Caudate nucleus (tissue), 63 donors: ENCODE measurements at places on chromosomes 16 and 17.
A peak's percentile ranks its signal among the peaks of the same experiment; 100 is the strongest.

GRCh38 chr17:18246880-18247612 is 11.5 kb downstream of the FLII start:
- DNase-seq: no peak

- DNase-seq: peak; percentile 12
Measured at GRCh38 chr16:26644912-26645543, 421.7 kb upstream of the C16orf82 start.

- no peak for DNase-seq
Measured at GRCh38 chr17:64628641-64629040, 33.5 kb downstream of the SMURF2 start.

DNA sequence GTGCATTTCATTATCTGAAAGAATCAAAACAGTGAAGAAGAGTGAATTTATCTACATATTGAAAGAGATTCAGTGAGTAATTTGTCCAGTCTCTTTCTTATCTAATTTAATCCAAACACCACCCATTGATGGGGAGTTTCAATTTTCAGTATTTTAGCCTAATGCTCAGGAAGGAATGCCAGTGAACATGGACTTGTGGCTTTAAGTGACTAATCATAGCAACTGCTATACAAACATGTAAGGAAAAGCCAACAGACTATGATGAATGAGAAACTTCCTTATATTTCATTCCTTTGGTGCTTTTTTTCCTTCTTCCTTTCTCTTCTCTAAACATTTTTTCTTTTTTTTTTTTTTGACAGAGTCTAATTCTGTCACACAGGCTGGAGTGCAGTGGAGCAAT is 885.8 kb downstream of the KCNJ2 start:
- no peak for DNase-seq

- no peak for DNase-seq
Measured at GRCh38 chr16:87713451-87714229, 52.1 kb downstream of the KLHDC4 start.

GRCh38 chr16:21116148-21116693 is 34.4 kb downstream of the DNAH3 start:
- DNase-seq: no peak

DNA sequence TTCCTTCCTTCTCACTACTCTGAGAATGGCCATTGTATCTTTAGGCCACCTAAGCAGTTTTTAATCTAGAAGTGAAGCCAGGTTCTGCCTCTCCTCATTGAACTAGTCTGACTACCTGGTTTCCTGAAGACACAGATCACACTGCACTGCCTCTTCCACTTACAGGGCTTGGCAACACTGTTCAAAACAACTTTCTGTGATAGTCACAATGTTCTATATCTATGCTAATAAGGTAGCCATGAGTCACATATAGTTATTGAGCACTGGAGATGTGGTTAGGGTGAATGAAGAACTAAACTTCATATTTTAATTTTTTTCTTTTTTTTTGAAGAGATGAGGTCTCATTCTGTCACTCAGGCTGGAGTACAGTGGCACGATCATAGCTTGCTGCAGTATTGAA is 26.9 kb downstream of the RND2 start:
- DNase-seq: no peak

DNA sequence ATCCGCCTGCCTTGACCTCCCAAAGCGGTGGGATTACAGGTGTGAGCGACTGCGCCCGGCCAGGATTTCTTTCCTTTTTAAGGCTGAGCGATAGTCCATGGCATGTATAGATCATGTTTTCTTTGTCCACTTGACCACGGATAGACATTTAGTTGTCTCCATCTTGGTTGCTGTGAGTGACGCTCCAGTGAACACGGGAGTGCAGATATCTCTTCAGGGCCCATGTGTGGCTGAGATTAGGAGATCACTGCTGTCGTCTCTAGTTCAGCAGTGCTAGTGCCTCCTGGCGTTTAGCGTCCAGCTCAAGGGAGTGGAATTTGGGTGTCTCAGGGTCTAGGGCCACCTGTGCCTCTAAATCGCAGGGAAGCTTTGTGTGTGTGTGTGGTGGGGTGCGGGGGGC is 41.5 kb downstream of the ABCC1 start:
- DNase-seq: no peak

DNA sequence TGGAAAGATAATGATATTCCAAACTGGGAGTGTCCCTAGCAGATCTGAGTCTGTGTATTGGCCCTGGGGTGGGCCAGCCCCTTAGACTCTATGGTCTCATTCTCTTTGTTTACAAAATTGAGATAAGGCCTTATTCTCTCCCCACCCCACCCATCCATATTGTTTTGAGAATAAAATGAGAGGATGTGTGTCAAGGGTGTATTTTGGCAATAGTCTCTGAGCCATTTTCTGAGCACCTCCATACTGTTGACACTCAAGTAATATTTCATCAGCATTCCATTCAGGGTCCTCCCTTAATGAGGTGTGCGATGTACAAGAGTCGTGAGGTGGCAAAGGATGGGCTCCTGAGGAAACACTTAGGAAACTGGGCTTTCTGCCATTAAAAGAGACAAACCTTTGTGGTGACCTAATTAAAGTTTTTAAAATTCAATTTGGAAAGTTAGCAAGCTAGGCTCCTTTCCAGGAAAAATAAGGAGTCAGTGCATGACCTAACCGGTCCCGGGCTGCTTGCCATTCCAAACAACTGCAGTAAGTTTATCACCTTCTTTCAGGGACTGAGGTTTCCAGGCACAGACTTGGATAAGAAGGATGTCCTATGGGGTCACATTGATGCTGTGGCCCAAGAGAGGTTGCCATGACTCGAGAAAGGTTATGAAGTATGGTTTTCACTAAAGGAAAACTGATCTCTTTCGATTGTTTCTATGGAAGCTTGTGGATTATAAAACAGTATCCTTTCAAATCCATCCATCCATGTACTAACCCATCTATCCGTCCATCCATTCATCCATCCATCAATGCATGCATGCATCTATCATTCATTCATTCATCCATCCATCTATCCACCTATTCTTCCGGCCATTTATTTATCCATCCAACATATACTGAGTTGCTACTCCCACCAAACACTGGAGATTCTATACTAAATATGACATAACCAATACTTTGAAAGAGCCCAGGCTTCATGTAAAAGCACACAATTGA is 443.3 kb downstream of the UTP18 start:
- DNase-seq: no peak

DNA sequence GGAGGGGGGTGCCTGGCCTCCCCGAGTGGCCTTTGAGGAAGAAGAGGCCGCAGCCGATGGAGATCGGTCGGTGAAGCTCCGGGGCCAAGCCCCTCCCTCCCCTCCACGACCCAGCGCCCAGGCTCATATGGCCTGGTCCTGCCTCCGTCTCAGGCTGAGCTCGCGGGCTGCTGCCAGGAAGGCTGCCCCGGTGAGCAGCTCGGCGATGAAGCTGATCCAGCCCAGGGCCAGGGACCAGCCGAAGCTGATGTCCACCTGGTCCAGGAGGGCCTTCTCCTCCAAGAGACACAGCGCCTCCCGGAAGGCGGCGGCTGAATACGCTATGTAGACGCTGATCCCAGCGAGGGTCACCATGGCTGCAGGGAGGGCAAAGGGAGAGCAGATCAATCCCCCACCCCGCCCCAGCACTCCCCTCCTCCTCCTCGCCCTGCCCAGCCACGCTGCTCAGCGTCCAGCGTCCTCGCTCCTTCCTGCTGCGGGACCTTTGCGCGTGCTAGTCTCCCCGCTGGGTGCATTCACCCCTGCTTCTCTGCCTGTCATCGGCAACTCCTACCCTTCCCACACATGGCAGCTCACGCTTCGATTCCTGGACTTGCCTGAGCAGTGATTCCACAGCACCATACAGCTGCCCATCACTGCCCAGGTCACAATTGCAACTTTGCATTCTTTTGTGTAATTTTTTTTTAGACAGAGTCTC is 20.5 kb downstream of the TMEM114 start:
- no peak for DNase-seq

DNA sequence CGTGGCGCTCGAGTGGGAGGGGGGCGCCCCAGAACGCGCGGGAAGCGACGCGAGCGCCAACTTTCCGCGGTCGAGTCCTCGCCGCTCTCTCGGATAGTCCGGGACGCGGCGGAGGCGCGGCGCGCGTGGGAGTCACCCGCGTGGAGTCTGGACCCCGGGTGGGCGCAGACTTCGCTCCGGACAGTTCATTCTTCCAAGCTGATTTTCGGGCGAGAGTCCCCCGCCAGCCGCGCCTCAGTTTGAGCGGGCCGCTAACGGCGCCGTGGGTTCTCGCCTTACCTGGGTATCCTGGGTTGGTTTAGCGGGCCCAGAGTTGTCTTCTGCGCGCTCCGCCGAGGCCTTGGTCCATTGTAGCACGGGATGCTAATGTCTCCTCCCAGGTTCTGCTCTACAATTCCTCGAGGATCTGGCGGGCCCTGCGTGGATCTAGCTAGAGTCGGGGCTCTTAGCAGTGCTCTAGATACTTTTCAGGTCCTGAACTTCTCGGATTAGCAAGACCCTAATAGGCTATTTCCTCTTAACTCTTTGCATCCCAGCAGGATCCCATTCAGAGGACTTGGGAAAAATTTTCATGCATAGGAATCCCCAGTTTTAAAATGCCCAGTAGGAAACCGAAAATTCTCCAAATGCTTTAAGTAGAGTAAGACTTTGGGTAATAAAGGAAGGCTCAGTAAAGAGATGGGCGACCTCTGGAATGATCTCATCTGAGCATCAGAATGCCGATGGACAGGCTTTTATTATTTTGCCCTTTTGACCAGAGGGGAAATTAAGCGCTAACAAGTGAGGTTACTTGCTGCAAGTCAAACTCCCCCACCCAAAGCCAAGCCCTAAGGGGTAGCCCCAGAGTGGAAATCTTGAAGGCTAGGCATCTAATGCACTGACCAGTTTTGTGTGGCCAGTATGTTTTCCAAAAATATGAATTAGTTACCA is 537 bp upstream of the GJC1 start:
- no peak for DNase-seq

- no peak for DNase-seq
Measured at GRCh38 chr17:80422276-80422675, 7.3 kb downstream of the ENDOV start.

DNA sequence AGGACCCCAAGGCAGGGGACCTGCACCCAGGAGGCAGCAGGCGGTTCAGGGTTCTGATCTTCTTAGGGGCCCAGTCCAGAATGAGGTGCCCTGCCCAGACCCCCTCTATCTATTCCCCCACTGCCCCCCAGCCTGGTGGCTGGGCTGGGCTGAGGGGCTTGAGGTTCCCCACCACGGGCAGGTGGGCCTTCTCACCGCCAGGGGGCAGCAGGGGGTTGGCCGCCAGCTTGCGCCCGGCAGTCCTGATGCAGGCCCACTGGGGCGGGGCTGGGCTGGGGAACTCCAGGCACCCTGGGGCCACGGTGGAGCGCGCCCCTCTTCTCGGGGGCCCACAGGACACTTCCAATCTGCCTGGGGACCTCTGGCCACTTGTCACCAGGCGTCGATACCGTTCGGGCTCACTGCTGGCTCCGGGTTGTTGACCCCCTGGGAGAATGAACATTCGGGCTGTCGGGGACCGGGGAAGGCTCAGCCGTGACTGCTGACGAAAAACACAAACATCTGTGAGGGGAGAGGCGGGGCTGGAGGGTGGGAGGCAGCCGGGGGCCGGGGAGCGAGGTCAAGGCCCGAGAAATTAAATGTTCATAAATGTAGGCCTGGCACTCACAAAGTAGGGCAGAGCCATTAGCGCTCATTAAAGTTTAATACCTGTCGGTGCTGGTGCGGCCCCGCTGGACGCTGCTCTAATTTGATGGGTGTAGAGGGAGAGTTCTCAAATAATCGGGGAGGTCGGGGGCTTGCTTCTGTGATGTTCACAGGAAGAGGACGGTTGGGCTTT is 219.3 kb upstream of the GSE1 start:
- no peak for DNase-seq

DNA sequence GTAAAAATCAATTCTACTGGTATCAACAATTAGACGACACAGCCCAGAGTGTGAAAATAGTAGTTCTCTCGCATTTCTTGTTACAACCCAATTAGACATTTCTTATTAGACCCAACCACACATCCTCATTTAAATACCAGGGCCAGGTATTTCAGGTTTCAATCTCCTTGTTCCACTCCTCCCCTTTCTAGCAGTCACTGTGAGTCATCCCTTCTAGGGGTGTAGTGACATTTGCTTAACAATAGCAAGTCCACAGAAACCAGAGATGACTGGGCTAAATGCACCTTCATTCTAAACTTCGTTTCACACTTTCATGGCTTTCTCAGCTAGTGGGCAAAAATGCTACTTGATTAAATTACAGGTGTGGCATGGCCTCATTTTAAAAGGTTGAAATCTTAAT is 116.9 kb upstream of the CACNG3 start:
- no peak for DNase-seq

DNA sequence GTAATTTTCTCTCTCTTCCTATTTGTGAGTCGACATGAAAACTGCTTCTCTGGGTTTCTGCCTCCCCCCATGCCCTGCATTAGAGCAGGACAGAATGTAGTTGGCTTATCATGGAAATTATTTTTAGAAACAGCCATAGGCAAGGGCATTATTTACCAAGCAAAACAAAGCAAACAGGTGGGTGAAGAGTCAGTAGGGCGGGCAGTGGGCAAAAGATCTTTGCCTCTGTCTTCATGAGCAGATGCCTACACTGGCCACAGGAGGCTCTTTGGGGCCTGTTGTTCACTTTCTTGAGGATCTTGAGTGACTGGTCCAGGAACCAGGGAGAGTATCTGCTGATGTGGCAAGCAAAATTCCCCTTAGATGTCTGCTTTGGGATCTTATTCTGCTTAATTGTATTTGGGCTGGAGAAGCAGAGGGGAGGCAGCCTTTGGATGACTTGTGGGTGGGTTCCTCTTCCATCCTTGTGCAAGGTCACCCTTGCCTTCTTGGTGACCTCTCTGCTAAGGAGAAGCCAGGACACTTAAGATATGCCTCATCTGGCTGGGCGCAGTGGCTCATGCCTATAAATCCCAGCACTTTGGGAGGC is 42.5 kb upstream of the CLEC19A start:
- no peak for DNase-seq

DNA sequence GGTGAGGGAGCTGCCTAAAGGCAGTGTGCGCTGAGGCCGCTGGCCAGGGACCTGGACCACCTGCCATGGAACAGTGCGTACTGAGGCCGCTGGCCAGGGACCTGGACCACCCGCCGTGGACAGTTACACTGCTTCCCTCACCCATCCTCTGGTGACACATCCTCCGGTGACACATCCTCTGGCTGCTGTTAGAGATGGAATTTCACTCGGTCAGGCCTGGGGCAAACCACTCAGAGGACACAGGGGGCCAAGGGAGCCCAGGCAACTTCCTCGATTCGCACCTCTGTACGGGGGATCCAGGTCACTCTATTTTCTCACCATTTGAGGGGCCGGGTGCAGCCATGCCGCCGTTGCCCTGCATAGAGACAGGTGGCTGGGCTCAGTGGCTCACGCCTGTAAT is 32.4 kb upstream of the RPTOR start:
- DNase-seq: no peak

GRCh38 chr17:29584452-29585079 is 4.9 kb downstream of the GIT1 start:
- DNase-seq: peak; percentile 54

DNA sequence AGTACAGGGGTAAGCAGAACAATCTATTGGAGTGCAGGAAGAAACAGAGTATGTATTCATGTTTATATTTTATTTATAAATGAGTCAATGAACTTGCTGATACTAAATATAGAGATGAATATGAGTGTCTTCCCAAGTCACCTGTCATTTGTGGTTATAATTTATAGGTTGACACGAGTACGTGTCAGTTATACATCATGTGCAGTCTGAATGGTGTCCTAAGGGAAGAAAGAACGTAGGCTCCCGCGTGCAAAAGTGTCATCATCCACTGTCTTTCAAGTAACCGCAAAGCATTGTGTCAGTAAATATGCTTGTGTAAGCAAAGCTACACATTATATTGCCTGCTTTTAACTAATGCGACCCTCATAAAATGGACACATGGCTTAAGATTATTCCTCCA is 786.1 kb downstream of the KCNJ2 start:
- no peak for DNase-seq
